ENCODE measurements at places on chromosomes 7 and 10.

DNA sequence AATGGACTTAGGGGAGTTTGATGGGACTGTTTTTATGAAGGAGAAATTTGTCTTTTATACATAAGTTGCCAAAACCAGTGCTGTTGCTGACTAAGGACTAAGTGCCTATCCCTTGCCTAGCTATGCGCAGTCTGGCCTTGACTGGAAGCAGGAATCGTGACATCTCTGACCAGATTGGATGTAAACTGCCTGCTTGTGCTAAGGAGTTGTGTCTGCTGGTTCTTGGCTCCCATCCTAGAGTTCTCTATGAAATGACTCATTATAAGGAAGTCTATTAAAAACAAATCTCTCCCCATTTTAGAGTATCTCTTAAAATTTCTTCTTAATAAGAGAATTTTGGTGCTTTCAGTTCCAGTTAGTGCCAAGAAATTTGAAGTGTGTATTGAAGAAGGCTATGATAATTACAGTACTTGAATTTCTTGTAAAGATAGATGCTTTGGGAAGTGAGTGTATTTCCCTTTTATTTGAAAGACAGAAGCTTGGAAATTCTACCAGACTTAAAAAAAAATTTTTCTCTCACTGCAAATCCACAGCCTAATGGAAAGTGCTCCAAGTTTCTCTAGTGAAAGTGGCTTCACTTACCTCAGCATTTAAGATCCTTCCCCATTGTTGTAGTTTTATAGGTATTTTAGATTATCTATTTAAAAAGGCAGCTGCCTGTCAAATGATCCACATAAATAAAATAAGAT, 77.6 kb downstream of the BICC1 start:
- no peak for DNase-seq

GRCh38 chr10:11197266-11197712, 179.6 kb downstream of the CELF2 start:
- no peak for DNase-seq

DNA sequence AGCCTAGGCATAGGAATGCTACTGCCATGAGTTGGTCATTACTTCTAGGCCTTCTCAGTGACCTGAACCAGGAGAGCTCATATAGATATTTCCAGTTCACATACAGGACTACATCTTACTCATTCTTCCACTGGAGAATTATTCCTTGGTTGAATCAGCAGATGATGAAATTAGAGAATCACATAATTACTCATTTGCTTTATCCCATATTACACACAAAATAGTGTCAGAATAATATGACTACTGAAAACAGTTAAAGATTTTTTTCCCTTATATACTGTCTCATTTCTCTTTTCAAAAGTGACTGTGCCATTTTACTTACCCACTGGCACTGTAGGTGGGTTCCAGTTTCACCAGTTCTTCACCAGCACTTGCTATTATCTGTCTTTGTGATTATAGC, 18.5 kb downstream of the BMS1 start:
- no peak for DNase-seq

- no peak for DNase-seq
Measured at GRCh38 chr7:50589364-50589763, 24.2 kb upstream of the DDC start.

DNA sequence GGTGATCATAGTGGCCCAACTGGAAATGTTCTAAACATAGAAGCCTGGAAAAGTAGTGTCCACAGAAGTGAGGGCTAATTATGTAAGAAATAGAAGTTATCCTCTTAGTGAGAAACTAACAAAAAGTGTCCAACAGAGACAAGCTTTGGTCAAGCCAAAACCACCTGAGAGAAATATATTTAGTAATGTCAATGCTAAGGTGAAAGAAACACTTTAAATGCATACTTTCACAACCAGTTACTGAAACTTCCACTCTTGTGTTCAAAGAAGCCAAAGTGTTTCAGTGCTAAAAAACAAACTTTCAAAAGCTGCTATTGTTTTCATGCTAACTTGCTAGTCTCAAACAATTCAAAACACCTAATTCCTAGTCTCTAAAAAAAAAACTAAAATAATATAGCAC, 18.1 kb downstream of the RAB11FIP2 start:
- no peak for DNase-seq

DNA sequence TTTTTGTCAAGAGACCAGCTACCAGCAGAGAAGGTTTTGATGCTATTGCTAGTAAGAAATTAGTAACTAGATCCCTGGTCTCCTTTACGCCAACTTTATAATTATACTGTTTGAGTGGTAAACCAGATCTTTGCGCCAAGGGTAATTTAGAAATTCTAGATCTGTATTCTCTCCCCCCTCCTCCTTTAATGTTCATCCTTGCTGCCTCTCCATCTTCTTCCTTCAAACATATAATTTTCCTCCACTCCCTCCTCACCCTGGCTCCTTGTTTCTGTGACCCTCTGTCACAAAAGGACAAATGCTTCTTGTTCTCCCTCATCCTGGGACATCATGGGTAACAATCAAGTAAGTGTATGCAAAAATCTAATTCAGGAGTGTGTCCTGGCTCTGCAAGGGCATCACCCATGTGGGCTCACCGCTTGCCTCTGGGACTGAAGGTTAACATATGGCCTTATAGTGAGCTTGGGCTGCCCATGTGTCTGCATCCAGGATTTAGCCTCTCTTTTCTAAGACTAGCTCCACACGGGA, 121.2 kb downstream of the BAMBI start:
- DNase-seq = no peak

- no peak for DNase-seq
Measured at GRCh38 chr7:20005081-20005480, 212.1 kb downstream of the MACC1 start.

- no peak for DNase-seq
Measured at GRCh38 chr7:46315891-46316290, 394.8 kb upstream of the IGFBP3 start.

GRCh38 chr7:102974366-102975236, 61.8 kb downstream of the LRRC17 start:
- no peak for DNase-seq

GRCh38 chr7:39360038-39360437, 206.2 kb upstream of the YAE1 start:
- no peak for DNase-seq

DNA sequence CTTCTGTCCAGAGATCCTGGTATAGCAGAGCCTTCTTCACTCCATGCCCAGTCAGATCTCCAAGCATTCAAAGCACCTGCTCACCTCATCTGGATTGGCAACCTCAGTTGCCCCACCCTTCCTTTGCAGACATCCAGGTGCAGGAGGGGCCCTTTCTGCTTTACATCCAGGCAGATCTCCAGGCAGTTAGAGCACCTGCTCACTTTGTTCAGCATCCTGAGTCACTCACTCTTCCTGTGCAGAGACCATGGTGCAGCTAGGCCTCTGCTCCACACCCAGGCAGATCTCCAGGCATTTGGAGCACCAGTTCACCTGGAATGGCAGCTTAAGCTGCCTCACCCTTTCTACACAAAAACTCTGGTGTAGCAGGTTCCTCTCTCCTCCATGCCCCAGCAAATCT, 153.1 kb downstream of the CDK14 start:
- DNase-seq = no peak
